ENCODE measurements at places on chromosomes 5 and 9. TPM values are rescaled to one million over a fixed set of nuclear protein-coding genes. Genes with fewer than 3 reads are reported as not detected.

Gene TLX3
- not detected for polyA plus RNA-seq

Gene FBXO4
- 0.36 TPM for polyA plus RNA-seq

Gene SPATA31C1
- not detected for polyA plus RNA-seq

Gene PIP5K1B
- polyA plus RNA-seq: 0.72 TPM
